Endothelial cell of umbilical vein (primary cell): ENCODE measurements at places on chromosomes 12 and 14.

DNA sequence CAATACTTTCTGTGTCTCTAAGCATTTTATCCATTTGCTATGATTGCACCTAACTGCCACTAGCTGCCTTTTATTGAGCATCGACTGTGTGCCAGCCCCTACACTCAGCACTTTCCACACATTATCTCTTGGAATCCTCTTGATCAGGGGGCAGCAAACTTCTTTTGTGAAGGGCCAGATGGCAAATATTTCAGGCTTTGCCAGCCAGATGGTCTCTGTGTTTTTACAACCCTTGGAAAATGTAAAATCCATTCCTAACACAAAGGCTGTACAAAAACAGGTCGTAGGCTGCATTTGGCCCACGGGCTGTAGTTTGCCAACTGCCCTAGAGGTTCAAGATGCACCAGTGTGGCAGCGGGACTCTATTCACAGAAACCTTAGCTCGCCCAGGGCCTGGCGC lies 19.5 kb downstream of the FOXN4 start:
- DNase-seq, result no peak

GRCh38 chr14:104788161-104788818 lies 7.3 kb downstream of the AKT1 start:
- DNase-seq, result no peak

DNA sequence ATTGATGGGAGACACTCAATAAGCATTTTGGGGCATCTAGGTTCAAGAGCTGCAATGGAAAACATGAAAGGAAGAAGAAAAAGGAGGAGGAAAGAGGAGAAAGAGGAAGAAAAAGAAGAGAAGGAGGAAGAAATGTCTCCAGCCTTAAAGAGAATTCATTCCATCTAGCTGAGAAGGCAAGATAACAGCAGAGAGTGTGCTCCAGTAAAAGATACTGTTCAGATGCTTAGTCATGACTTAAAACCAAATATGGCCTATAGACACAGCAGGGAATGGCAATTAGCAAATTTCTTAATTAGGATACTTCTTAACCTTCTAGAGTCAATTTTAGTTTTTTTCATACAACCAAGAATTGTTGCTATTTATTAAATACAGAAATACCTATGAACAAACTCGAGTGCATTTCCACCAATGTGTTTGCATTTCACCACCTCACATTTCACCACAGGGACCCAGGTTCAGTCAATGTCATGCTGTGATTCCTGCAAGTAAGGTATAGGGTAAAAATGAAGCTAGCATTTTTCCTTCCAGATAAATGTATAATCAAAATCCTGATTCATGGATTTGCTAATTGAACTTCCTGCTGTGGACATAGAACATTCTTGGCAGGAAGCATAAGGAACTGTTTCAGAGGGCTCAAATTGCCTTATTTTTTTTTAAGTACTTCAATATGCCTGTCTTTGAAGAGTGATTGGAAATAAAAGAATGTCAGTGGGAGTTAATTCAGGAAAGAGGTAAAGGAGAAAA lies 177.8 kb downstream of the RPS29 start:
- DNase-seq, result no peak

- DNase-seq, result no peak
Measured at GRCh38 chr12:27347779-27348178, 15.1 kb downstream of the BMAL2 start.

DNA sequence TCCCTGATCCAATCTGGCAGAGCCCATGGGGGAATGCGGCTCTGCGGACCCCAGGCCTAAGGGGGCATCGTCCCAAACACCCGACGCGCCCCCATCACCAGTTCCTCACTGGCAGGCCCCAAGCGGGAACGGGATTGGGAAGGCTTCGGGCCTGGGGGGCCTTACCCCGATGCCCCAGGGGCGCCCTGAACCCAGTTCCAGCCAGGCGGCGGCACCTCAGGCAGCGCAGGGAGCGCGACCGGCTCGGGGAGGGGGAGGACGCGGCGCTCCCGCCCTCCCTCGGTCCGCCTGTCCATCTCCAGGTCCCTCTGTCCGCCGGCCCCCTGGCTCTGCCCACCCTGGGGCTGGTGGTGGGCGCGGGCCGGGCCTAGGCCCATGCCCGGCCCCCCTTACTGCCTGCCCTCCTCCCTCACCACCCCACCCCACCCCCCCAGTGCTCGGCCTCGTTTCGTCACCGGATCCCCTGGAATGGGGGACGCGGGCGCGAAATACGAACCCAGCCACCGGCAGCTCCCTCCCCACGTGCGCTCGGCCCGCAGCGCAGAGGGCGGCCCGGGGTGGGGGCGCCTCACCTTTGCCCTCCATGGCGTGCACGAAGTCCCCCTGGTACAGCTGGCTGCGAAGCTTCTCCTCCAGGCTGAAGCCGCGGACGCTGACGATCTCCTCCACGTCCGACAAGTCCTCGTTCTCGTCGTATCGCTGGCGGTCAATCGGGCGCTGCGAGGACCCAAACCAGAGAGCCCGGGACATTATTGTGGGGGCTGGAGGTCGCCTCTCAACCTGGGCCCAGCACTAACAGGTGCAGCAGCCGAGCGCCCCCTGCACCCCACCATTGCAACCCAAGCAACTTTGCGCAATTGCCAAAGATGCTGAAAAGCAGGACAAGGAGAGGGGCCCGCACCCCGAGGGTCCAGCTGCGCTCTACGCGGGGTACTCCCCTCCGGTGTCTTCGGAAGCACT lies 2.3 kb downstream of the KDM2B start:
- peak; percentile 34 for DNase-seq

DNA sequence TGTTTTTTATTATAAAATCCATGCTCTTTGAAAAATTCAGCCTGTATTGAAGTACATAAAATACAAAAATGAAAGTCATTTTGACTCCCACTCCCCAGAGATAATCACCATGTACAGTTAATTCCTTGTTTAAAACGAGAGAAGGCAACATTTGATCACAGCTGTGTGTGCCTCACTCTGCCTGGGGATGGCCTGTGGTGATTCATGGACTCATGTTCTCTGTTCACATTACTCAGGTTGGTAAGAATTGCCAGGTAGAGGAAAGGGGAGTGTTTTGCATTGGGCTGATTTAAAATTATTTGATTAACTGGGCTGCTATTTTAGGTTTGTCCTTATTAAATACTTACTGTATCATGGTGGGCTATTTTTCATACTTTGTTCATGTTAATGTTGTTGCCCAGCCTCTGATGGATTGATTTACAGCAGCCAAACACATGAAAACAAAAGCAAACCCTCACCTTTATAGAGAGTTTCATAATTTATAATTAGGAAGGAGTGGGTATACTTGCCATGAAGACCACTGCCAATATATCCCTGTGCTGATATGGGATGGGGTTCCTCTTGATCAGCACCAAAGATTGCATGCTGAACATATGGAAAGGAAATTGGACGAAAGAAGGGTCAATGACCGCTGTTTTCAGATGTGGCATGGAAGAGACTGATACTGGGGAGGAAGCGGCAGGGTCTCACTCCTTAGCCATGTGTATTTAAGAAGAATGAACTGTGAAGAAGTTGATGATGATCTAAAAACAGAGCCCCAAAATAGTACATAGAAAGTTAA lies 3.0 kb downstream of the ZBTB1 start:
- DNase-seq, result no peak

DNA sequence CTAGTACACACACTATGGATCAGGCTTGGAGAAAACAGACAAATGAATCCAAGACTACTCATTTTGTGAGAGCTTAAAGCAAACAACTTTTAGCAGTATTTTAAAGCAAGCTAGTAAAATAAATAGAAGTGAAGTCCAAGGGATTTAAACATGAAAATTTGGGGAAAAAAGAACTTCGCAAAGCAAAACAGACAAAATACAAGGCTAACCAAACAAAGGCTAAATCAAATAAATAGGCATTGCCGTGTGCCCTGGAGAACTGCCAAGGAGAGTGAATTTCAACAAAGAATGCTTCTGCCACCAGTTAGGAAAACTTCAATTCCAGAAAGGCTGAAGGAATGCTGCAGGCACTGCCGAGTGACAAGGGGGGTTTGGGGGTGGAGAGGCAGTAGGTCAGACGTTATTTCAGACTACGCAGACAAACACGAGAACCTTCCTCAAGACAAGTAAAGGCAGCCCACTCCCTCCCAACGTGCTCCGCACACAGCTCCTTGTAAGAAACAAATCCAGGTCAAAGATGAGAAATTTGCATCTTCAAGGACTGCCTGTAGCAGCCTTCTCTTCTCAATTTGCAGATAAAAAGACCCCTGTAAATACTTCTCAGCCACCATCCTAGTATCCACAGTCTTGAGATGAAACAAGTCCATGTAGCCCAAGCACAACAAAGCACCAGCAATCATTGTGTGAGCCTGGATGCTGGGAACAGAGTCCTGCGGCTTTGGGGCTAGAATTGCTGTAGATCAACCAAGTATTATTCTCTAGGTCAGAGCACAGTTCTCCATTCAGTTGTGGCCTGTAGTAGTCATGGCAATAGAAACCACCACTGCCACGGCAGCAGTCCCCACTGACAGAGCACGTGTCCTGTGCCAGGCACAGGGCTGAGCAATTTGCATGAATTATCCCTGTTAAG lies 43.3 kb downstream of the EFCAB11 start:
- DNase-seq, result peak; percentile 49

DNA sequence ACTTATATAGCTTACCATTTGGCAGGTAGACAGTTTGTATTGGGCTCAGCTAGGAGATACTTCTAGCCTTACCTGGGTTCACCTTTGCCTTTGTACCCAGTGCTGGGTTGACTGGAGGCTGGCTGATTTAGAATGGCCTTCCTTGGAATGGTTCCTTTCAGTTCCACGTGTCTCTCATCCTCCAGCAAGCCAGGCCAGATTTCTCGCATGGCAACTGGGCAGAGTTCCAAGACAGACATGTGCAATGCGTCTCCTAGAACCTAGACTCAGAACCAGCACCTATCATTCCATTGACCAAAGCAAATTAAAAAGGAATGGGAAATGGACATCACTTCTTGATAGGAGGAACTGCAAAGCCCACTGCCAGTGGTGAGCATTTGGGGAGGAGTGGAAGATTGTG lies 79.1 kb upstream of the BDKRB2 start:
- DNase-seq, result no peak

- DNase-seq, result peak; percentile 24
Measured at GRCh38 chr12:54725233-54725843, 77.2 kb upstream of the DCD start.

DNA sequence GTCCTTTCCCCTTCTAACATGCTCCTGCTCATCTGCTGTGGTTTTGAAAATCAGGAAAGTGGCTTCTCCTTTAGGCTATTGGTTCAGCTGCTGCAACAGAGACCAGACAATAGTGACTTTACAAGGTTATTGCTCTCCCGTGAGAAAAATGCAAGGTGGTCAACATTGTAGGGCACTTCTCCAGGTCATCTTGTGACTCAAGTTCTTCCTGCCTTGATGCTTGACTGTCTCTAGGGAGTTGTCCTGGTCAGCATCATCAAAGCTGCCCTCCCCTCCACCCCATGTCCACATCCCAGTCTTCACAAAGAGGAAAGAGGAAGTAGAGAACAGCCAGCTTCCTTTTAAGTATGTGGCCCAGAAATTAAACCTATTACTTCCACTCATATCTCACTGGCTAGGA lies 3.9 kb upstream of the TMEM63C start:
- no peak for DNase-seq

GRCh38 chr12:81181691-81182090 lies 103.8 kb downstream of the ACSS3 start:
- DNase-seq, result no peak

DNA sequence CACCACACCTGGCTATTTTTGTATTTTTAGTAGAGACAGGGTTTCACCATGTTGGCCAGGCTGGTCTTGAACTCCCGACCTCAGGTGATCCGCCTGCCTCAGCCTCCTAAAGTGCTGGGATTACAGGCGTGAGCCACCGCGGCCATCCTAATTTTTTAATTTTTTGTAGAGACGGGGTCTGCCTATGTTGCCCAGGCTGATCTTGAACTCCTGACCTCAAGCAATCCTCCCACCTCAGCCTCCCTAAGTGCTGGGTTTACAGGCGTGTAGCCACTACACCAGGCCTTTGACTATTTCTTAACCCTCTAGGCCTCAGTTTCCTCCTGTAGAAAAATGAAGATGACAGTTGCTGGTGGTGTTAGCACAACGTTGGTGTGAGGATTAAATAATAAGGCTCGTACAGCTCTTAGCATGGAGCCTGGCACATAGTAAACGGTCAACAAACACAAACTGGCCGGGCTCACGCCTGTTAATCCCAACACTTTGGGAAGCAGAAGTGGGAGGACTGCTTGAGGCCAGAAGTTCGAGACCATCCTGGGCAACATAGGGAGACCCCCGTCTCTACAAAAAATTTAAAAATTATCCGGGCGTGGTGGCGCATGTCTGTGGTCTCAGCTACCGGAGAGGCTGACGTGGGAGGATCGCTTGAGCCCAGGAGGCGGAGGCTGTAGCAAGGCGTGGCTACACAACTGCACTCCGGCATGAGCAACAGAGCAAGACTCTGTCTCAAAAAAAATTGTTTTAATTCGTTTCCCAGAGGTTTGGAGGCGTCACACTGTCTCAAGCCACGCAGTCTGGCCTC lies 979 bp downstream of the DDX54 start:
- no peak for DNase-seq

DNA sequence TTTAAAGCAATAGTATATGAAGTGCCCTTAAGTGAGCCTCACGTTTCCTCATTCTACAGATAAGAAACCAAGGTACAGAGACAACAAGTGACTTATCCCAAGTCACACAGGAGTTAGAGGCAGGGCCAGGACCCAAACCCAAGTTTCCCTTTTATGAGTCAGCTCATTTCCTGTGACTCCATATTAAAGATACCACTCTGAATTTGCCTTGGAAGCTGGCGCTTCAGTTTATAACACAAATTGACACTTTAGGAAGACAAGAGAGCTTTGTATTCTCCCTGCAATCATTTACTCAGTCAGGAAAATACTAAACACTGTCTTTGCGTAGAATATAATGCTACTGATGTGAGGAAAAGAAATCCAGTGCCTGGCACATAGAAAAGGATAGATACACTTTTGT lies 43.2 kb downstream of the MYBPC1 start:
- DNase-seq, result peak; percentile 2

GRCh38 chr12:115521771-115522409 lies 755.6 kb downstream of the MED13L start:
- DNase-seq, result no peak

DNA sequence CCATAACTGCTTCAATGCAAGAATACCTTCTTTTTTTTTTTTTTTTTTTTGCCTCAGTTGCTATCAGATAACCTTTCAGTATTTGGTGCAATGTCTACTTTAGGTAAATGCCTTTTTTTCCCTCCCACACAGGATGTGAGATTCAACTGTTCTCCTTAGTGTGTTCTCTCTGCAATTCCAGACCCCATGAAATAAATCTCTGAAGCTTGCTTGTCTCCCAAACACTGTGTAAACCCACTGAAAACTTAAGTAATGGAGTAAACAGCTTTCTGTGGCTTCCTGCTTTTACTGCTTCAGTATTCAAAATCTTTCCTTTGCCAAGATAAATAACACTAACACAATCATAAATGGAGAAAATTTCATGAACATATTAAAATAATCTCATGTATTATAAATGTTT lies 55.8 kb upstream of the CLEC14A start:
- DNase-seq, result peak; percentile 83

- DNase-seq, result no peak
Measured at GRCh38 chr14:22564463-22564862, 24.6 kb downstream of the DAD1 start.

GRCh38 chr12:114848666-114849065 lies 164.7 kb upstream of the TBX3 start:
- DNase-seq, result no peak
